Activated CD8-positive, alpha-beta T cell treated with anti-CD3 and anti-CD28 coated beads for 36 hours (primary cell): ENCODE measurements at places on chromosomes 7 and 10. TPM values are rescaled to one million over a fixed set of nuclear protein-coding genes. Genes with fewer than 3 reads are reported as not detected.

DNA sequence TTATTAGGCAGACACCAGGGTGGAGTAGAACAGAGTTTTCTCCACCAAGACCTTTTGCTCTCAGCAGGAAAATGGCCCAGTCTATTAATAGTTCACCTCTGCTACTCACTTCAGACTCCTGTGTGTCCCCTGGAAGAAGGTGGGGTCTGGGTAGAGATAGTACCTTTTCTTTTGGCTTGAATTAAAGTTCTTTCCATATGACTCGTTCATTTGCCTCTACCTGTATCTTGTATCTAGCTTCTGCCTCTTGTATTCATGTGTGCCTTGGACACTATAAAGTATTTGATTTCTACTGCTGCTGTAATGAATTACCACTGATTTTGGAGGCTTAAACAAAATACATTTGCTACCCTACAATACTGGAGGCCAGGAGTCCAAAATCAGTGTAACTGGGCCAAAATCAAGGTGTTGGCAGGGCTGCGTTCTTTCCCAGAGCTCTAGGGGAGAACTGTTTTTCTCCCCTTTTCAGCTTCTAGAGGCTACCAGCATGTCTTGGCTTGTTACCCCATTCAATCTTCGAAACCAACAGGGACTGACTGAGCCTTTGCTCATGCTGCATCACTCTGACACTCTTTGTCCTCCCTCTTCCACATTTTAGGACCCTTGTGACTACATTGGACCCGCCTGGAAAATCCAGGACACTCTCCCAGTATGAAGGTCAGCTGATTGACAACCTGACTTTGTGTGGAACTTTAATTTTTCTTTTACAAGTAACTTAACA, 155.6 kb upstream of the PRSS58 start:
- H3K36me3 ChIP-seq, result no peaks in the 10 kb centered on the region
- no peak overlapping the region for H3K4me3 ChIP-seq
- H3K27ac ChIP-seq, result no peak overlapping the region
- peaks cover 8% of the 10 kb centered on the region for H3K4me1 ChIP-seq

DNA sequence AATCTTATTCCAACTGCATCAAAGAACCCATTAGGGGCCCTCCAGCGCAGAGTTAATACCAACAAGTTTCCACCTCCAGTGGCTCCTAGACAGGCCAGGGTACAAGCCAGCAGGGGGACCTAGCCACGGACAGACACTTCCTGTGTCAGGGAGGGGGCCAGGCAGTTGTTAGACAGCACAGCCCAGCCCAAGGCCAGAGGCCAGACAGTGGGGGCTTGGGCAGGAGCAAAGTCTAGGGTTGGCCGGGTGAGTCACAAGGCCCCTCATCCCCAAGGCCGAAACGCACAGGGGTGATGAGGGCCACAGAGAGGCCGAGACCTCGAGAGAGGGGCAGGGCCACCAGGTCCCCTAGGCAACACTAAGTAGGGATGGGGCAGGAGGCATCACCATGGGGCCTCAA, 19.3 kb upstream of the OPTN start:
- peaks cover 3% of the 10 kb centered on the region for H3K36me3 ChIP-seq
- no peak for DNase-seq
- H3K4me3 ChIP-seq, result no peak overlapping the region
- no peak overlapping the region for H3K27ac ChIP-seq
- no peaks in the 10 kb centered on the region for H3K4me1 ChIP-seq

DNA sequence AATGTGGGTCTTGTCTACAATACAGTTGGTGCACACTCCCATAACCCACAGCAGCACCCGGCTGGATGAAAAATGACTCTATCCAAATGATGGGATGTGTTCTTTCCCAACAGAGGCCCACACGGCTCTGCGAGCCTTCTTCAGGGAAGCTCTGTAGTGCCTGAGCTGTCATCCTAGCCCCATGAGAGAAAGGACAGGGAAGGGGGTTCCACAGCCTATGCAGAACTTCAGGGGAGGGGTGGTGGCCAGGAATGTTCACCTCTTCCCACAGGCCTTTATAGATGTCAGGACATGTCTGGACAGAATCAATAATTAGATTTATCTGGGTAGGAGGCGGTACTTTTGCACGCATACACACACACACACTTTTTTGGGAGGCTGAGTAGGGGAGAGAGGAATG, 109.0 kb downstream of the JCAD start:
- DNase-seq, result no peak
- no peaks in the 10 kb centered on the region for H3K27me3 ChIP-seq
- no peak overlapping the region for H3K27ac ChIP-seq
- H3K4me3 ChIP-seq, result no peak overlapping the region

The SORBS1 gene
- 0.70 TPM for total RNA-seq

DNA sequence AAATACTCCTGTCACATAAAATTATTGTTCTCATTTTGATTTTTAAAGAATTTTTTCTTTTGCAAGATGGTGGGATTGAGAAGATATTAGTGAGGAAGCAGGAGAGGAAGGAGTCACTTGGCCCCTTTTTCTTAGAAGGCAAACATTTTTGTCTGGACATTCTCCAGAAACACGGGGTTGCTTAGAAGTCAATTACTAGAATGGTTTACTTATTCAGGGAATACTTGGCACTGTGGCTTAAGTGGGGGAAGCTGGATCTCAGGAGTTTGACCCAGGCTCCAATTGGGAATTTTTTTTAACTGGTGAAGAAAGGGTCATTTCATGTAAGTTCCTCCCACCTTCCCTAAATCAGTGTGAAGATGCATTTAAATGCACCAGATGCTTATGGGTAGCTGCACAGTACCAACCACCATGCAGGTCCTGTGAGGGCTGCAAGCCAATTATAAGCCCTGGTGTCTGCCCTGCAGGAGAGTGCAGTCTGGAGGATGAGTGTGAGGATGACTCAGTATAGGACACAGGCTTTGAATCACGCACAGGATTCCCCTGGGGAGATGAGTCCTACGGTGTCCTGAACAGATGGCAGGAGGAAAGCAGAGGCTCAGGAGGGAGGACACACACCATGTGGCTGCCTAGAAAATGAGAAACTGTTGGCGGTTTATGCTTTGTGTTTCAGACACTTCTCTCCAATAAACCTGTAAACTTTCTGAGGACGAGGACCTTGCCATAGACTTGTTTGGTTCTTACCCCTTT, 299.1 kb downstream of the PLXNA4 start:
- no peak overlapping the region for H3K4me3 ChIP-seq
- H3K27me3 ChIP-seq, result peaks cover 7% of the 10 kb centered on the region
- DNase-seq, result no peak
- no peak overlapping the region for H3K27ac ChIP-seq

The MDFIC gene
- total RNA-seq, result 55.3 TPM
